Muscle of arm (tissue), 14 donors: ENCODE measurements at places on chromosomes 3 and 15. TPM values are rescaled to one million over a fixed set of nuclear protein-coding genes. Genes with fewer than 3 reads are reported as not detected.

- DNase-seq = no peak
Observed at GRCh38 chr3:152095472-152095871, 173.3 kb upstream of the MBNL1 start.

ZCWPW2 gene
- 2.1 TPM for polyA plus RNA-seq

DNA sequence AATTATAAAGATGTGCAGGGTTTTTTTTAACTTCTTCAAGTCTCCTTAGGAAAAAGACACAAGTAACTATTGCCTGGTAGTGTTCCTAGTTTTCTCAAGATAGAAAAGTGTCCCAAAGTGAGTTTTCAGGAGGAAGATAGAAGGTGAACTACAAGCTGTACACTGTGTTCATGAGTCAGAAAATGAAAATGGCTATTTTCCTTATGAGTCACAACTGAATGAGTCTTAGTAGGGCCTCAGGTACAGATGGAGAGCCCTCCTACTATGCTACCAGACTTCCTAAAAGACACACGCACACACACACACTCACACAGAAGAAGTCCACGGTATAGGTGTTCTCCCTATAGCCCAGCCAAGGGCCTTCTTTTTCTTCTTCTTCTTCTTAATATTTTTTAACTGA is 3.1 kb downstream of the MYO1E start:
- no peak for DNase-seq

GRCh38 chr3:22893101-22893500 is 310.0 kb upstream of the UBE2E2 start:
- peak; percentile 54 for DNase-seq

FXR1 gene
- polyA plus RNA-seq = 1,034 TPM

GLDN gene
- 0.57 TPM for polyA plus RNA-seq

DNA sequence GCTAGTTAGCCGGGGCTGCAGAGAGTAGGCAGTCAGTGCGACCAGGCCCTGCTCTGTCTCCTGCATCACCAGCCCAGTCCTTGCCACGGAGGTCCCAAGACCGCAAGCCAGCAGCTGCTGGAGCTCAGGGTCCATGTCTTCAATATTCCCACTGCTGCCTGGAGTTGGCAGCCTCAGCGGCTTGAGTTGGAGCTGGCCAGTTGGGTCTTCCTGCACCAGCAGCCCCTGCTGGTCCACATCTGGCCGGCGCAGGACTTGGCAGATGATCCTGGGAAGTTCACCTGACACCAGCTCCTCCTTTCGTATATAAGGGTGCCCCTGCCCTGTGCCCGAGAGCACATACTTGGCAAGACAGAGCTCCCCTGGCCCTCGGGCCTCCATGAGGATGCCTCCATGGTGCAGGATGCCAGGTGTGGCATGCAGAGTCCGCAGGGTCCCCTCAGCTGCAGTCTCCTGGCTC is 5.7 kb downstream of the XIRP1 start:
- no peak for DNase-seq

GRCh38 chr3:425079-425478 is 228.5 kb downstream of the CHL1 start:
- DNase-seq = peak; percentile 30

GRCh38 chr3:77320514-77320913 is 280.6 kb downstream of the ROBO2 start:
- peak; percentile 23 for DNase-seq

DNA sequence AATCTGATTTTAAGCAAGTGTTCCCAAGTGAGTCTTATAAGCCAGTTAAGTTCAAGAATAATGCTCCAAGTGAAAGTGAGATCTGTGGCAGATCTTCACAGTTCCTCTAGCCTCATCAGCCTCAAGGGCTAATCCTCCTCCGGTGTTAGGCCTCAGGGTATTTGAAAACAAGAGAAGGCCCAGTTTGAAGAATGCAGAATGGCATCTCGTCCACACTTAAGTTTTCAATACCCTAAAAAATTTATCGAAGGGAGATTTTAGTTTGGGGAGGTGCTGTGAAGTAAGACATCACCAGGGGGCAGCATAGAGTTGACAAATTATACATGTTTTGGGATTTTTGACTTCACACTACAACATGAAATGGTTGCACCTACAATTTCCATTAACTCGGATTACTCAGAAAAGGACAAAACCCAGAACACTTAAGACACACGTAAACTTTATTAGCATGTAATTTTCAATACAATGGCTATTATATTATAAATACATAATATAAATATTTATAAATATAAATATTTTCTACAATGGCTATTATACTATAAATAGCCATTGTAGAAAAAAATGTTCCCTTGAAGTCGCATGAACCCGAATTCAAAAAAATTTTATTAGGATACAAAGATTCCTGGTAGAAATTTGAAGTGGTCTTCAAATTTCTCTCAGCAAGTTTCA is 2.3 kb upstream of the TMEM266 start:
- peak; percentile 50 for DNase-seq

CFAP92 gene
- 1.7 TPM for polyA plus RNA-seq

DNA sequence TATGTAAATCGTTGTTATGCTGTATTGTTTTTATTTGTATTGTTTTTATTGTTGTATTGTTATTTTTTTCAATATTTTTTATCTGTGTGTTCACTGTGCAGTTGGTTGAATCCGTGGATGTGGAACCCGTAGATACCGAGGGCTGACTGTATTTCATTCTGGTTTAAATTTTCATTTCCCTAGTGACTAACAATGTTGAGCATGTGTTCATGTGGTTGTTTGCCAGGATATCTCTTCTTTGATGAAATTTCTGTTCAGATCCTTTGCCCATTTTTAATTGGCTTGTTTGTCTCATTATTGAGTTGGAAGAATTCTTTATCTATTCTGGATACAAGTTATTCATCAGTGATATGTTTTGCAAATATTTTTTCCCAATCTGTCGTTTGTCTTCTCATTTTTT is 29.7 kb downstream of the STOML1 start:
- no peak for DNase-seq

GRCh38 chr3:66655671-66656070 is 154.8 kb upstream of the LRIG1 start:
- no peak for DNase-seq

GRCh38 chr3:128493570-128494366 is 767 bp upstream of the GATA2 start:
- DNase-seq = no peak

TBC1D23 gene
- 33.3 TPM for polyA plus RNA-seq

ATP13A5 gene
- polyA plus RNA-seq = 0.47 TPM

CCDC191 gene
- polyA plus RNA-seq = 7.0 TPM

GRCh38 chr3:157566596-157566995 is 63.4 kb upstream of the VEPH1 start:
- no peak for DNase-seq

- DNase-seq = no peak
Observed at GRCh38 chr3:53083949-53084309, 38.1 kb upstream of the SFMBT1 start.

- no peak for DNase-seq
Observed at GRCh38 chr3:179544981-179545645, 17.6 kb upstream of the ACTL6A start.

GRCh38 chr15:74964794-74965193 is 8.2 kb upstream of the RPP25 start:
- no peak for DNase-seq

FMN1 gene
- 3.2 TPM for polyA plus RNA-seq

IL16 gene
- 6.8 TPM for polyA plus RNA-seq

- DNase-seq = peak; percentile 65
Observed at GRCh38 chr3:108662142-108662738, 72.7 kb downstream of the DZIP3 start.
